ENCODE measurements at places on chromosomes 11 and 22.

DNA sequence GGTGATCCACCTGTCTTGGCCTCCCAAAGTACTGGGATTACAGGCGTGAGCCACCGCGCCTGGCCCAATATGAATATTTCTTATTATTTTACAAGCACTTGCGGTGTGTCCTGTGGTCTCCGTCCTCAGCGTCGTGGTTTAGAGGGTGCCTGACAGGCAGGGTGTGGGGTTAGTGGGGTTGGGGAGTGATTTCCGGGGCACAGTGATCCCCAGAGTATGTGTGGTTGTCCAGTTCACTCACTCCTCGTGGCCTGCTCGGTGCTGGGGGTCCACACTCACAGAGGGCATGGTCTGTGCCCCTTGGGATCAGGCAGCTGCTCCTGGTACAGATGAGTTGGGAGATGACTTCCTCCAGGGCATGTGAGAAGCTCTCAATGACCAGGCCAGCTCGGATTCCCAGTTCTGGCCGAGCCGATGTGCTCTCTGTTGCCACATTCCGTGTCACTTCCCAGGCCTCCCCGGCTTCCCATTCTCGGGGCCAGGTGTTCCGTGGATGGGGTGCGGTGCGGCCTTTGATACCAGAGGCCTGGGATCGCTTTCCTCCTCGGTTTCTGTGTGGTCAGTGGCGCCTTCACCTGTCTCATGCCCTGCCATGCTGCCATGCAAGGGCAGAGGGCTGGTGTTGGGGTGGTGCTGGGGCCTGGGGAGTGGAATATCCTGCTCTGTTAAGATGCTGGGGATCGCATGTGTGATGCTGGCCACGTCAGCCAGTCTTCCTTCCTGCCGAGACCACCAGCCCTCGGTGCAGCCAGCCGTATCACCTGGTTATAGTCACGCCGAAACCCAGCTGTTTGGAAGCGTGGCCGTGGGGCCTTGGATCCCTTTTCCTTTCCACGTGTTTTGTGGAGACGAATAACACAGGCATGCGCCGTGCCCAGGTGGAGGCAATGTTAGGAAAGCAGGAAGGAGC, 39.6 kb downstream of the PARVB start:
- DNase-seq, result no peak

DNA sequence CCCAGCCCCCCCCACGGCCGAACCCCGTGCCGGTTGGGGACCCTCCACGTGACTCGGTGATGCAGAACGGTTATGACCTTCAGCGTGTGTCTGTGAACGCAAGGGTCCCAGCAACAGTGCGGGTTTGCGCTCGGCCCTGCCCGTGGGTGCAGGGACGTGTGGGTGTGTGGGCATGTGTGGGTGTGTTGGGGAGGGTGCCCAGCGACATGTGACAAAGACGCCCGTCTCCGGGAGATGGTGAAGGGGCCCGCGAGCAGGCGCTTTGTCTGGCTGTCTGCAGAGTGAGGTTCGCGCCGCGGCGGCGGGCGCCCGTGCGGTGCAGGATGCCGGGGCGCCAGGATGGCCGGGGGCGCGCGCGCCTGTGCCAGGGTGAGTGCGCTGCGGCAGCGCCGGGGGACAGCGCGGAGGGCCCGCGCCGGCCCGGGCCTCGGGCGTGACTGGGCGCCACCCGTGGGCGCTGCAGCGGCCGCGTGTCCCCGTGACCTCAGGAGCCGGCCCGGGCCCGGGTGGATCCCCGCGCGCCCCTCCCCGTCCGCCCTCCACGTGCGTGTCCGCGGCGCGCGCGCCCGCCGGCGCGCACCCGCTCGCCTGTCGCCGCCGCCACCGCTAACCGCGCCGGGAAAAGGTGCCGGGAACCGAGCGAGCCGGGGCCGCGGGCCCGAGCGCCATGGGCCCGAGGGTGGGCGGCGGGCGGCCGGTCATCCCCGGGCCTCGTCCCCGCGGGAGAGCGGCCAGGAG, at the start of gene LRFN4:
Gene LRFN4 (plus strand): TSS at position 569 of the 738 bp plus-strand sequence. CDS start 681 bp downstream, outside the sequence.
- DNase-seq, result no peak

- DNase-seq, result no peak
Measured at GRCh38 chr11:62233730-62234129, 8.3 kb upstream of the SCGB1D2 start.

DNA sequence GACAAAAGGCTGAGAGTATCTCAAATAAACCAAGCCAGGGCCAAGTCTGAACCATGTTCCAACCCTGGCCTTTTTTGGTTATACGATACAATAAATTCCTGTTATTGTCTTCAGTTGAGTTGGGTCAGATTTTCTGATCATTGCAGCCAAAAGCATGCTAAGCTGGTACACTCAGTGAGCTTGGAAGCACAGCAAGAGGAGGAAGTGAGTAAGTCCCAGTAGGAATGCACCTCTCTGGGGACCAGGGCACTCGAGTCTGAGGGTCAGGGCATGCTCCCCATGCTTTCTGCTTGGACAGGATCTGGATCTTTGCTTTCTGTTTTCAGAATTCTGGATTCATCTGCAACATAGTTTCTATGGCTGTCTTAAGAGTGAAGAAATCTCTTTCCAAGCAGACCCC, 73.1 kb downstream of the TMPRSS5 start:
- no peak for DNase-seq

GRCh38 chr22:39367035-39367434, 17.2 kb downstream of the SYNGR1 start:
- no peak for DNase-seq

- DNase-seq, result no peak
Measured at GRCh38 chr22:22182218-22182989, 62.2 kb upstream of the VPREB1 start.

- no peak for DNase-seq
Measured at GRCh38 chr11:114082415-114082748, 22.9 kb downstream of the ZBTB16 start.
